ENCODE measurements at places on chromosomes 5 and 9.
A peak's percentile ranks its signal among the peaks of the same experiment; 100 is the strongest.

DNA sequence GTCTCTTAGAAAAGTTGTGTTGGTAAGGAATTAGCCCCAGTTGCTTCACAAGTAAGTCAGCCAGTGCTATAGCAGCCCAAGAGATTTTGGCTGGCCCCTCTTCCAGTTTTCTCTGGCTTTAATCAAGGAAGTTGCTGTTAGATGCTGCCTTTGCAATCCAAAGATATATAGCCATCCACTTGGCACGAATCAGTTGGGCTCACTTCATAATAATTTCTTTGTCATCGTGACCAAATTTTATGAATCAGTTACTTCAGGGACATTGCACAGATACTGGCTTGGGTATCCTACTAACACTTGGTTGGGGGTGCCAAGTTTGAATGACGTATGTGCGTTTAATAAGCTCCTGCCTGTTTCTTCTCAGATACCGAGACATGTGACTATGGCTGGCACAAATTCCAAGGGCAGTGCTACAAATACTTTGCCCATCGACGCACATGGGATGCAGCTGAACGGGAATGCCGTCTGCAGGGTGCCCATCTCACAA lies 81.5 kb downstream of the VCAN start:
- no peak for DNase-seq

GRCh38 chr9:110465190-110465589 lies 114.4 kb downstream of the SVEP1 start:
- DNase-seq, result no peak

DNA sequence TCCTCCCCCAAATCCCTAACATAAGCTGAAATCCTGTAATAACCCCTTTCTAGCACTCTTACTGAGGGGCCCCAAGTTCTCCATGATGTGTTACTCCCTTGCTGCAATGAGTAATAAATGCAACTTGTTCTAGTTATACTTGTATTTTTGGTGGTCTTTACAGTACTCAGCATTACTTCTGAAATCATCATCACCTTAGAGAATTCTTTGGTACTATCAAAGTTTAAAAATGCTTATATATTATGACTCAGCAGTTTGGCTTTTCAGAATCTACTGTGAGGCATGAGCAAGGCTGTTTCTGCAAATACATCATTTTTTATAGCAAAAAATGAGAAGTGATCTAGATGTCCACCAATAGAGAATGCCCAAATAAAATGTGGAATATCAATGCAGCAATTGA lies 20.7 kb upstream of the ROPN1L start:
- DNase-seq, result no peak

DNA sequence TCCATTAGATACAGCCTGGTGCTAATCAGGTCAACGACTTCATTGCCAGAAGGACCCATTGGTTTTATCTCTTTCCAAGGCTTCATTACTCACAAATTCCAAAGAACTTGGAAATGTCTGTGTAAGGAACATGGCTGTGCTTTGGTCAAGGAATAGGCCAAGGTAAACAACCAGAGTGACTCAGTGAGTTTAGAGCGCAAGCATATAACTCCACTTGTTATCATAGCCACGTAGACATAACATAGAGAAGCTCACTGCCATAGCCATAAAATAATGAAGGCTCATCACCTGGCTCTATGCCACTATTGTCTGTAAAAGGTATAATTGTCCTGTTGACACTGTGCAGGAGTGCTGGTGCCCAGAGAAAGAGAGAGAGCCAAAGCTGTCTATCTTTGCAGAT lies 139.3 kb upstream of the PLCXD3 start:
- DNase-seq, result no peak

DNA sequence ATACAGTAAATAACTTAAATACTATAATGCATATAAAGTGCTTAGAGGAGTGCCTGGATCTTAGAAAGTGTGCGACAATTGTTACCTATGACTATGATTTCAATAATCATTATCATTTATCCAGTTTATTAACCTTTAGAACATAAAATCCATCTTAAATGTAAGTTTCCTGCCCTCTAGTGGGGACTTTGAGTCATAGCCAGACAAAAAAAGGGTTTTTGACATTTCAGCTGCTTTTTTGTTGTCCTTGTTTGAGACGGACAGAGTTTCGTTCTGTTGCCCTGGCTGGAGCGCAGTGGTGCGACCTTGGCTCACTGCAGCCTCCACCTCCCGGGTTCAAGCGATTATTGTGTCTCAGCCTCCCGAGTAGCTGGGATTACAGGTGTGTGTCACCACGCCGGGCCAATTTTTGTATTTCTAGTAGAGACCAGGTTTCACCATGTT lies 9.7 kb upstream of the C9orf152 start:
- DNase-seq, result peak; percentile 11

- DNase-seq, result no peak
Measured at GRCh38 chr9:111715471-111715870, 54.1 kb downstream of the GNG10 start.

DNA sequence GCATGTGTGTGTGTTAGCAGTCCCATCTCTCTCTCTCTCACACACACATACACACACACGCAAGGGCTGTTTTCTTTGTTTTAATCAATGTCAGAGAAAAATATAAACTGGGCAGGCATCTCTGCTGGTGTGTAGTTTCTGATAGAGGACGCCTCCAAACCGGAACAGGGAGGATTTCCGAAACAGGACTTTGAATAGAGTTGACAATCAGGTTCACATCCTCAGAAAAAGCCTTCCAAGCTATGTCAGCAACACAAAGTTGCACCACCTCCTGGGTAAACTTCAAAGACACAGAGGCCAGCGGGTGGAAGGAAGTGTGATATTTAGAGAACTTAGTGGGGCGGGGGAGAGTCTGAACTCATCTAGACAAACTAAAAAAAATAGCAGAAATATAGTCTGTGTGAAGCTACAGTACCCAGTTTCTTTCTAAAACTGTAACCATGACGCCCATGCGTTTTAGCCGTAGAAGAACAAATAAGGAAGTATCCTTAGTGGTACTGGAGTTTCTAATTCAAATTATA lies 1.2 kb downstream of the ST8SIA4 start:
- no peak for DNase-seq

GRCh38 chr5:153551537-153552079 lies 61.1 kb downstream of the GRIA1 start:
- DNase-seq, result peak; percentile 79

GRCh38 chr5:41290810-41291209 lies 77.5 kb upstream of the C6 start:
- no peak for DNase-seq

DNA sequence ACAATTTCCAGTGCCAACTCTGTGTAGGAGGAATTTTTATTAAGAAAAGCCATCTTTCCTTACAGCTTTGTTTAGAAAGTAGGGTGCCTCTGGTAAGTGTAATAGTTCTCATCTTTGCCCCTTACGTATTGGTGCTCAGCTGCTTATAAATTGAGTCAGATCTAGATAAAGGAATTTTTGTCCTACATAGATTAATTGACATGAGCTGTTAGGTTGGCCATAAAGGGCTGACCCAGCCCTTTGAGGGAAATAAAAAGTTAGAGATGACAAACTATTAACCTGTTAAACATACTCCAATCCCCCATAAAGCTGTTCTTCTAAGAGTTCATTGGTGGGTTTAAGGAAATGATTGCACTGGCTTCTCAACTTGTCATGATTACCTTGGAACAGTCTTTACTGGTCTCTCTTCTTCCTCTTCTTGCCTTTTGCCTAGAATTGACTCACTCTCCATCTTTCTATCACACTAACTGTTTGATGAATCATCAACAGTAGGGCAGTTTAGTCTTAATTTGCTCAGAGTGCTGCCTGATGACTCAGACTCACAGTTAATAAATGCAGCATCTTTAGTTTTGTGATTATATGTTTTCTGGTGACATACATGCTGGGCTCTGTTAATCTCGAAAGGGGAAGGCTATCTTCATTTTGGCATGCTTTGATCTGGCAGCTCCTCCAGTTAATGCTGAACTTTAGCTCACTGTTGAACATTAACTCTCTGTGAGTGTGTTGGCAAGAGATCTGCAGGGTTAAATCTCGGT lies 51.7 kb downstream of the ARHGAP26 start:
- peak; percentile 66 for DNase-seq

- DNase-seq, result no peak
Measured at GRCh38 chr5:144194144-144194543, 23.5 kb downstream of the KCTD16 start.

DNA sequence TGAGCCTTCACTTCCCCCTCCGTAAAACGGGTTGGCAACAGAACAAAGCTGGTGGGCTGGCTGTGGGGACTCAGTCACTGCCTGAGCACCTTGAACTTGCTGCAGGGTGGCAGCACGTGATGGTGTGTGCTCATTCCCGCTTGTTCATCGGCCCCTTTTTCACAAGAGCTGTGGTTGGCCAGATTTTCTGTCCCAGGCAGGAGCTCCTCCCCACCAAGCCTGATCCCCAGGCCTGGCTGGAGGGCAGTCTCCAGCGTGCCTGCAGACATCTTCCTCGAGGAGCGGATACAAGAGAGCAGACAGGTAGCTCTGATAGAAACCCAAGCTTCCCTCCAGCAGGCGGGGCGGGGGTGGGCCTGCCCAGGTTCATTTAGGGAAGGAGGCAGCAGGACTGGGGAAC lies 61.9 kb upstream of the ORM1 start:
- DNase-seq, result no peak

DNA sequence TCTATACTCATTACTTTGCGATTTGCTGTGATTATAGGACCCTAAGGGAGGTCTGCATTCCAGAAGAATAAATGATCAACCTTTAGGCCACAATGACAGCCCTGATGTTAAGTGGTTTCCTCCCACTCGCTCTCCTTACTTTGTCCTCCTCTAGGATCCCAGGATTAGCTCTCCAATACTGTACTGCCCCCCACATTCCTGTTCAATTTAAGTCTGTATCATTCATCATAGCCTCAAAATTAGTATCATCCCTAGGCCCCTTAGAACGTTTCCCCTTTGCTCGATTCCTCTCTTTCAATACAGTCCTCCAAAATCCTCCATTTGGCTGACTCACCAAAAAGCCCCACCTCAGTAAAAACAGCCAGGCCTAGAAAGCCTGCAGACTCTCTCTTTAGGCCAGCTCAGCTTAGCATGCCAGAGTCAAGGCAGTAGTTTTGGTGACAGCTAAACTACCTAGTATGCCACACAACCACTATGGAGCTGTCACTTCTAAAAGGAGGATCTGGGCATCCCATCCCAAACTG lies 24.4 kb downstream of the RNF145 start:
- DNase-seq, result peak; percentile 22

DNA sequence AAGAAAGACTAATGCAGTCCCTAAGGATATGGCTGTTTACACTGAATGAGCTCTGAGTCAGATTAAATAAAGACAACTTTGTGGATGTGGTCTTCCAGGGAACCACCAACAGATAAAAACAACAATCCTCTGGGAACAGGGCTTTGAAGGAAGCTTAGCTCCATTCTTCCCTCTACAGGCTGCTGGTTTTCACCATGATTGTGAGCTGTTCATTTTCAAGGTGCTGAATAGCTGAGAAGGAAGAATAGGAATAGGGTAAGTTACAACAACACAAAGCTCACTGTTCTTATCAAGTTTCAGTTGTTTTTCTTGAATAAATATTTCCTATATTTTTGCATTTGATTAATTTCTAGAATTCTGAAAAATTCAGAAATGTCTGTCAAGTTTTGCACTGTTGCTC lies 25.9 kb upstream of the PTAR1 start:
- no peak for DNase-seq

DNA sequence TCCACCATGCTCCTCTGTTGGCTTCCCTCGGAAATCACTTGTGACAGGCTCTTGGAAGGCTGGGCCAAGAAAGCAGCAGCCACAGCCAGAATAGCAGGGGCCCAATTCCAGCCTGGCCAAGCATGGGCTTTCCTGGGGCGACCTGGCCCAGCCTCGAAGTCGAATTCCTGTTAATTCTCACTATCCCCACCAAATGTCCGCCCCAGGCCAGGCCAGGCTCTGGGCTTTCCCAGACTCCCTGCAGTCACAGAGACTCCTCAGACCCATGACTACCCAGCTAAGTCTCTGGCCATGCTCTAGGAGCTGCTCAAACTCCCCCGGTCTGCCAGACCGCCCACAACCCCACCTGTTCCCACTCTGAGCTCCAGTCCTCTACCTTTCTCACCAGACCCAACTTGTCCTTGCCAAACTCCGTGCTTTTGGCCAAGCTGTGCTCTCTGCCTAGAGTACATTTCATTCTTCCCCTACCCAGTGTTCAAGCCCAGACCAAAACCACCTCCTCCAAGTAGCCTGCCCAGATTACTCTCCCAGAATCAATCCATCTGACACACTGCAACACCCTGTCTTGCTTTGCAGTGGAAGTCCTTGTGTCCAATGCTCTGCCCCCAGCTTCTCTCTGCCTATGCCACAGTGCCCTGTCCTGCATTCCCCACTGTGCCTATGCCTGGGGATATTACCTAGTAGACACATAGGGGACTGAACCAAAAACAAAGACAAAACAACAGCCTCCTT lies 26.2 kb downstream of the SHB start:
- DNase-seq, result no peak

DNA sequence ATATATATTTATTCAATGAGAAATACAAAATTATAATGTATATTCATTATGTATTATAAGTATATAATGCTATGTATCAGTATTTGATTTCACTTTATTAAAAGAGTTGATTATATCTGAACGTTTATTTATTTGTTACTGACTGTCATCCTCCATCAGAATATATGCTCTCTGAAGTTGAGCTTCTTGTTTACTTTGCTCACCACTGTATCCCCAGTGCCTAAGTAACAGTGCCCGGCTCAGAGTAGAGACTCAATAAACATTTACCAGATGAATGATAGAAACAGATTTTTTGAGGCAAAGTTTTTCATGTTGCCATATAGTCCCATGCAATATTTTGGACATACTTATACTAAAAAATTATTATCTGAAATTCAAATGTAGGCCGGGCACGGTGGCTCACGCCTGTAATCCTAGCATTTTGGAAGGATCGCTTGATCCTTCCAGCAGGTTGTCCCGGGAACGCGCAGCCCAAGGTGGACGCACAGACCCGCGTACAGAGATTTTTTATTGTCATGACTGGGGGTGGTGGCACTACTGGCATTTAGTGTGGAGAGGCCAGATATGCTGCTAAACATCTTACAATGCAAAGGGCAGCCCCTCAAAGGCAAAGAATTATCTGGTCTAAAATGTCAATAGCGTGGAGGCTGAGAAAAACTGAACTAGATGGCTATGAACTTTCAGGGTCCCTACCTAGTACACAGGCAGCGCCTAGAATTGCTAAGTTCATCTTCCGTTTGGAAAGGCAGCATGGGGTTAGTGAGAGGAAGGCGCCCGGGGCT lies 761 bp upstream of the DNAJC25 start:
- peak; percentile 24 for DNase-seq
